Activated CD4-positive, alpha-beta T cell treated with anti-CD3 and anti-CD28 coated beads, Interleukin-2, amount 50 U/mL, for 48 hours (primary cell): ENCODE measurements at places on chromosomes 1 and 21.
A peak's percentile ranks its signal among the peaks of the same experiment; 100 is the strongest.

GRCh38 chr1:3778590-3779264 lies 6.2 kb downstream of the SMIM1 start:
- DNase-seq, result no peak

DNA sequence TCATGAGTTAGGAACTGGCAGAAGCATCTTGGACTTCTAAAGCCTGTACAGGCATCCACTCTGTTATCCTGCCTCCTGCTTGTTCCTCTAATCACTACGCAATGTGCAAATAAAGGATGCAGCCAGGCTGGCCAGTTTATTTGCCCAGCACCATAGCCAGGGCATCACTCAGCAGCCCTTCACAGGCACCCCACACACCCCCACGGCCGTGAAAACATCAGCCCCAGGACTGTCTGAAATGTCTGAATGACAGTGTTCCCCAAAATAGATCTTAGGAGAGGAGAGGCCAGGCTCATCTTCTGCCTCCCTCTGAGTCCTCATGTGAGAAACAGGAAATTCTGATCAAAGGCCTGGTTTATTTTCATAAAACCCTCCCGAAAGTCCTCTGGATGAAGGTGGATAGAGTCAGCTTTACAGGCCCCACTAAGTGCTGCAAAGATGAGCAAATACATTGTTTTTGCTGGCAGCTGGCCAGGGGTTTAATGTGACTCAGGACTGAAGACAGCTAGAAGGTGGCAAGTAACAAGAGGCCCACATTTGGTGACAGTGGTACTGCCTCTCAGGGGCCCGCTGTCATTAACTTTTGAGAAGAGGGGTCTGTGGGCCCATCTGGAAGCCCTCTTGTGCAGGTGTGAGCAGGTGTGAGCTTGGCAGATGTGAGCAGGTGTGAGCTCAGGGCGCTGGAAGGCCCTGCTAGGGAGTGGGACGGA lies 32.9 kb downstream of the GRHL3 start:
- peak; percentile 81 for DNase-seq

DNA sequence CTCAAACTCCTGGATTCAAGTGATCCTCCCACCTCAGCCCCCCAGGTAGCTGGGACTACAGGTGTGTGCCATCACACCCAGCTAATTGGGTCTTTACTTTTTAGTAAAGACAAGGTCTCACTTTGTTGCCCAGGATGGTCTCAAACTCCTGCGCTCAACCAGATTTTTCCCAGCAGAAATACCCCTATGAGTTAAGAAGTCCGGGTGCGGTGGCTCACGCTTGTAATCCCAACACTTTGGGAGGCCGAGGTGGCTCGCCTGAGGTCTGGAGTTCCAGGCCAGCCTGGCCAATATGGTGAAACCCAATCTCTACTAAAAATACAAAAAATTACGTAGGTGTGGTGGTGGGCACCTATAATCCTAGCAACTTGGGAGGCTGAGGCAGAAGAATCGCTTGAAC lies 6.5 kb upstream of the L1TD1 start:
- no peak for DNase-seq

GRCh38 chr1:55214212-55214933 lies 791 bp downstream of the USP24 start:
- DNase-seq, result peak; percentile 47

GRCh38 chr1:244350027-244350426 lies 101.7 kb downstream of the ADSS2 start:
- DNase-seq, result no peak

DNA sequence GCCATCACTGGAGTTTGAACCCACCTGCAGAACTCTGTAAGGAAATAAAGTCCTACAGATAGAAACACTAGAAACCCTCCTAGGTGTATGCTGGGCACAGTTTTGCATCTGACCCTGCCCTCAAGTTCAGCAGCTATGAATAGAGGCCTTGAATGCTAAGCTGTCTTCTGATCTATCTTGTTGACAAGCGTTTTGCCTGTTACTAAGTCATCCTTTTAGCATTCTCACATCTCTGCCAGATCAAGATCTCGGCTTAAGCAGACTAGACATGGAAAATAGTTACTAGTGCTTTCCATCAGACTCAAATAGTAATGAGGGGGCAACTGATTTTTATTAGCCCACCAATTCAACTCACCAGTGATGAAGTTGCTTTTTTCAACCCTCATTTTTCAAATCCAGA lies 10.5 kb downstream of the TBX15 start:
- no peak for DNase-seq

- DNase-seq, result no peak
Observed at GRCh38 chr1:22838965-22839364, 128.3 kb downstream of the EPHB2 start.

DNA sequence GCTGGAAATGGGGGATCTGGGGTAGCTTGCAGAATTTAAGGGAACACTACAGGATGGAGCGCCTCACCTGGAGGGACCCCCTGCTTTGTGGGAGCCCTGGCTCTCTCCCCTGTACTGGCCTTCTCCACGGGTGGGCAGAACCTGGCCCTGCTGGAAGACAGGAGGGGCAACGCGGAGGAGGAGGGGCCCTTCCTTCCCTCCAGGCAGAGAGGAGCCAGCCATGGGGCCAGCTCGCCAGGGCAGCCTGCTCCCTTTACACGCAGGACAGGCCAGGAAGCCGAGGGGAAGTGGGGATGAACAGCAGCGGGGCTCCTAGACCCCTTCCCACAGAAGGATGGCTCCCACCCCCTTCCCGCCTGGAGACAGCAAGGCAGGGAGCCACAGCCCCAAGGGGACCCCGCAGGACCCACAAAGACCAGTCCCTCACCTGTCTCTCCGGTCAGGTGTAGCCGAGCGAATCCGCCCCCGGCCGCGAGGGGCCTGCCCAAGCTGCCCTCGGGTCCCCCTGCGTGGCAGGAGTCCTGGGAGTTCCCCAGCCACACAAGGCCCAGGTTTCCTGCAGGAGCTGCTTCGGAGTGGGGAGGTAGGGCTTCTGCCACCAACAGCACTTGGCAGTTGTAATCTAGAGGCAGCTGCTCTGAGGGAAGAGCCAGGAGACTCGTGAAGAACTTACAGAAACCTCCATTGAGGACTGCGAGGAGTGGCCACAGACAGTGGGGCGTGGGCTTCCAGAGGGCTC lies 1.6 kb upstream of the SLC19A1 start:
- DNase-seq, result no peak

- no peak for DNase-seq
Observed at GRCh38 chr1:33572387-33572786, 99.9 kb downstream of the ZSCAN20 start.

GRCh38 chr1:73475316-73475870 lies 722.6 kb downstream of the LRRIQ3 start:
- no peak for DNase-seq

GRCh38 chr1:169113613-169114119 lies 7.2 kb downstream of the ATP1B1 start:
- no peak for DNase-seq

DNA sequence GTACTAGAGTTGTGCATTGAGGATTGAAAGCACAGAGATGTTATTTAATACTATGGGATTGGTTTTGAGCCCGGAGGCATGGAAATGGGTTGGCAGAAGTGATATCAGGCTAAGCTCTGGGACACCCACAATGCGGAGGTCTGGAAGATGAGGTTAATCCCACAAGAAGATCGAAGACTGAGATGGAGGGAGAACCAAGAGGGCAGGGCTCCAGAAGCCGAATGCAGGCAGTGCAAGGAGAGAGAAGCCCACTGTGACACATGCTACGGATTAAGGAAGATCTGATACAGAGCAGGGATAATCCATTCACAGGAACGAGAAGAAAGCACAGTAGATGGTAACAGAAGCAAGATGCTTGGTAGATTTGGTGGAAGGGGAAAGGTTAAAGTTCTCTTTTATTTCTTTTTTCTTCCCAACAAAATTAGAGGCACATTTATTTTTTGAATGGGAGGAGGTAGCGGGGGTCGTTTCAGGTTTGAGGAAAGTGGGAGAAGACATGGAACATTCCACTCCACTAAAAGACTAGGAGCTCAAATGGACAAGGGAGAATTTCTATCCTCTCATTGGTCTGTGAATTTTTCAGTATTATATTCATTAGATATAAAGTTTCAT lies 113.2 kb downstream of the NCAM2 start:
- no peak for DNase-seq
